Stimulated activated CD4-positive, alpha-beta T cell treated with anti-CD3 and anti-CD28 coated beads, Interleukin-1b, Interleukin-23, amount 100 ng/mL, for 1 hour (primary cell): ENCODE measurements at places on chromosomes 3 and 15.

- DNase-seq, result no peak
These were observed 29.9 kb downstream of the ACP3 start for GRCh38 chr3:132346841-132347736.

DNA sequence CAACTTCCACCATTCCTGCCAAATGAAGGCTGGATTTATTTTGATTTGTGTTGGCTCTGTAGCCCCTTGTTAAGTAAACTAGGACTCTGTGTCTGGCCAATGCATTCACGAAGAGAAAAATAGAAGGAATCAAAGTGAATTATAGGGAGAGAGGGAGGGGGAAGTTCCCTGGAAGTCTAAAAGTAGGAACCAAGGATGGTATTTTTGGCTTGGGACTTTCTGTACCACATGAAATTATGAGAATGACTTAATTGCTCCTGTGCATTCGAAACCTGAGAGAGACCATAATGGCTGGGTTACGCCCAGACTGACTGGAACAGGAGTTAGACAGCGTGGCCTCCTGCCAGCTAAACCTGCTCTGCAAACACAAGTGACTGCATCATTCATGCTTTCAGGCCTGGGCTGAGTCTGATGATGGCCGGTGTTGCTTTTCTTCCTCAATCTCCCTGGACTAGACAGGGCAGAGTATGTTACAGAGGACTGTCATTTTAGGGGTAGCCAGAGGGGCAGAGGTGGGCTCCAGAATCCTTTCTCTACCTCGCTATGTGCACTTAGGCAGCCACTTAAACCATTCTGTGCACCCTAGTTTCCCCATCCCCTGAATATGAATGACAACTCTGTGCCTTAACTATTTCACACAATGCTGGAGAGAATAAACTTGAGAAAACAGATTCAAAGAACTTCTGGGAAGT lies 58.9 kb downstream of the MYO1E start:
- DNase-seq, result no peak

DNA sequence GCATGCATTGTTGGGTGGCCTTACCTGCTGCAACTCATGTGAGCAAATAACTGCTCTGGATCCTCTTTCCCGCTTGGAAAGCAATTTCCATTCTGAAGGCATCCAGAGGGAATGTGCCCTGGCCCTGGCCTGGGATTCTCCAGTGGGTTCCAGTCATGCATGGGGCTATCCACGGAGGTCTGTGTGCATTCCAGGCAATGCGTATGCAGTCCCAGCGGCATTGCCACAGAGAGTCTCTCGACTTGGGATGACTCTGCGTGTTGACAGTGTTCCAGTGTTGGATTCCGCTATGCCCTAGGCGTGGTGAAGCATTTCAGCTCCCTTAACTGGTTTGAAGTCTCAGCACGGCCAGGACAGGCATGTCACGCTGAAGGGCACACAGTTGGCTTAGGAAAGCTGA lies 113.9 kb downstream of the SNRPN start:
- no peak for DNase-seq

GRCh38 chr3:42027571-42027970 lies 63.6 kb upstream of the TRAK1 start:
- DNase-seq, result no peak
